NCI-H2081 (cell line): ENCODE measurements at places on chromosomes 7 and 10.

- peak; percentile 14 for DNase-seq
Measured at GRCh38 chr10:30639946-30640786, 10.6 kb upstream of the LYZL2 start.

DNA sequence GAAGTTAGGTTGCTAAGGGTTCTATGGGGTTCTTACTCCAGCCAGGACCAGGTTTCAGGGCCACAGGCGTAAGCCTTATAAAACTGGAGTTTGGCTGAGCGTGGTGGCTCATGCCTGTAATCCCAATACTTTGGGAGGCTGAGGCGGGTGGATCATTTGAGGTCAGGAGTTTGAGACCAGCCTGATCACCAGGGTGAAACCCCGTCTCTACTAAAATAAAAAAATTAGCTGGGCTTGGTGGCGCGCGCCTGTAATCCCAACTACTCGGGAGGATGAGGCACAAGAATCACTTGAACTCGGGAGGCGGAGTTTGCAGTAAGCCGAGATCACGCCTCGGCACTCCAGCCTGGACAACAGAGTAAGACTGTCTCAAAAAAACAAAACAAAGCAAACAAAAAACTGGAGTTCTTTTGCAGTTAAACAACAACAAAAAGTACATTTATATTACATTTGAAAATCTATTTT is 347 bp upstream of the RRP12 start:
- DNase-seq = no peak

GRCh38 chr10:83023662-83024061 is 1115.6 kb upstream of the GHITM start:
- DNase-seq = no peak

DNA sequence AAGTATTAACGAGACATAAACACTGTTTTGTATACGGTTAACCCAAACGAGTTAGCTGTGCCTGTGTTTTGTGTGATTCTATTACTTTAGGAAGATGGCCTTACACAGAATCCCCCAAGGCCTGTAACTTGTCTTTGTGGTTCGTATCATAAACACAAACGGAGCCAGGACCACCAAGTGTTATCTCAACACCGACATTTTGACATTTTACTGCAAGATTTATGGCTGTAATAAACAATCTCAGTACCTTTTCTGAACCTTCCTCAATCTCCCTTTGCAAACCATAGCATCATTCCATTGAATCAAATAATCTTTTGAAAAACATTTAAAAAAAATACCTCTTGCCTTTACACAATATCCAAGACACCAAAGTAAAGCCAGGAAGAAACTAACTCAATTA is 2.4 kb upstream of the HOXA4 start:
- DNase-seq = no peak

- DNase-seq = peak; percentile 7
Measured at GRCh38 chr7:20199015-20199737, 18.0 kb downstream of the MACC1 start.

DNA sequence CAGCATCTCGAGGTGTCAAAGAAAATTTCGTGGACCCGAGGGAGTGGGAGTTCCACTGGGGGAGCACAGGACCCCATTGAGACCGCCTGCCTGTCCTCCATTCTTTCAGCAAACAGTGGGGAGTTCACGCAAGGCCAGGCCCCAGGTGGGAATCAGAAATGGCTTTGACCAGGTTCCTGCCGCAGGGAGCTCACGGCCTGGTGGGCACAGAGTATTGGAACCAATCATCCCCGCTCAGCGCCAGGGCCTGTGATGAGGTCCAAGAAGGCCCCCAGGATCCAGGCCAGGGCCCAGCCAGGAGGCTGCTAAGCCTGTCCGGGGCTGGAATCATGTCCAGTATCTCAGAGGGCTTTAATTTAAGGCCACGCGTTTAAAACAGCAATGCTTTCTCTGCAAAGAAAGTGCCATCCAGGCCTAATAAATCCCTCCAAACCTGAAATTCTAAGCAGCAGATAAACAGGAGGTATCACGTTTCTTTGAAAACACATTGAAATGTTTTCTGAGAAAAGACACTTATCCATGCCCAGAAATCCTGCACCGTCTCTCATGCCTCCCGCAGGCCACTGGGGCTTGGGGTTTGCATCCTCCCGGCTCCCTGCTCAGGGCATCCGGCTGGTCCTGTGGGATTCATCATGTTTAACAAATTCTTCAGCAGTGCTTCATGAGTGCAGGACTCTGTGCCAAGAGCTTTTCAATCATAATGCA is 125.7 kb downstream of the OAT start:
- no peak for DNase-seq

DNA sequence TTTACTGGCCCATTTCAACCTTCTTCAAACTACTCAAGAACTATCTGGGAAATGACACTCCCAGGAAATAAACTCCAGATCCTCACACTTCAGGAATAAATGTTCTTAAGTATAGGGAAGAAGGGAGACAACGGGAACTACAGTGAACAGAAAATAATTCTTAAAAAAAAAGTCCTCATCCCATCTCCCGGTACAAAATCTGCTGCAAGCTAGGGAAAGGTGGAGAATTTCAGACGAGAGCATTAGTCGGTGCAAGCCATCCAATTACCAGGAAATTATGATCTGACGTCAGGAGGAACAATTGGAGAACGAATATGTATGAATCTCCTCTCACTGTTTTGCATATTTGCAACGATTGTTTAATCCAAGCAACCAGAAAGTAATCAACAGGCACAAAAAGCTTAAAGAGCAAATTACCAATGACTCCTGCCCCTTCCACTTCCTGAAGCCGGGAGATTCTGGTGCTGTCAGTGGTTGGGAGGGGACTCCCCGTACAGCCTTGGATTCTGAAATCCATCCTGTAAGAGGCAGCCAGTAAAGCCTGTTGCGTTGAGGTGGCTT is 15.1 kb upstream of the GATA3 start:
- DNase-seq = no peak

DNA sequence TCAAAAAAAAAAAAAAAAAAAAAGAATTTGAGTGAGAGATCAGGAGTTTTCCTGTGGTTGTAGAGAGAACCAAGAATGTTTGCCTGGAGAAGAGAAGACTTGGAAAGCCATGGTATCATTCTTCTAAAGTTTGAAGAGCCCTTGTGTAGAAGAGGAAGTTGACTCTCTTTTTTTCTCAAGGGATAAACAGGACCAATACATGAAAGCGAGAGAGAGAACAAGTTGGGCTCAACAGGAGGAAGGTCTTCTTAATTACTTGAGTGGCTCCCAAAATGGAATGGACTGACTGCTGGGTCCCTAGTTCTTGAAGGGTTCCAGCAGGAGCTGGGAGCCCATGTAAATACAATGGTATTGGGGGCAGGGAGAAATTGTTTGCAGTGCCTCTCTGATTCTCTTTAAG is 173.3 kb upstream of the ADO start:
- no peak for DNase-seq
